AML-193 (cell line): ENCODE measurements at places on chromosomes 4 and X.

- no peak for DNase-seq
These were observed 1.2 kb downstream of the PPARGC1A start for GRCh38 chr4:23888421-23889319.

- no peak for DNase-seq
These were observed 71.5 kb downstream of the IRF2 start for GRCh38 chr4:184402740-184403383.

DNA sequence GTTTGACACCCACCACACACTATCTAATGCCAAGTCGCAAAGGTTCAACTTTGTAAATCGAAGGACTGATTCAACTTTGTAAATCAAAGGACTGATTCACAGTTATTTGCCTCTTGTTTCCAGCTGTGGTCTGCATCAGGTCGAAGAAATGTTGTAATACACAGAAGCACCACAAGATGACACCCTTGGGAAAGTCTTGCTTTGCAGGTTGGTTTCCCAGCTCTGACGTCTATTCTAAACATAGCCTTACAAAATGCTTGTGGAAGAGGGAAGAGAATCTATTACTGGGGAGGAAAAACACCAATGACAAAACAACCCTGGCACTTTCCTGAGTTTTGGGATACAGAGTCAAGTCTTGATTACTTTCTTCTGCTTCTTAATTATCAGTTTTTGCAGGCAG is 35.3 kb downstream of the SUPT20HL1 start:
- peak; percentile 46 for DNase-seq

DNA sequence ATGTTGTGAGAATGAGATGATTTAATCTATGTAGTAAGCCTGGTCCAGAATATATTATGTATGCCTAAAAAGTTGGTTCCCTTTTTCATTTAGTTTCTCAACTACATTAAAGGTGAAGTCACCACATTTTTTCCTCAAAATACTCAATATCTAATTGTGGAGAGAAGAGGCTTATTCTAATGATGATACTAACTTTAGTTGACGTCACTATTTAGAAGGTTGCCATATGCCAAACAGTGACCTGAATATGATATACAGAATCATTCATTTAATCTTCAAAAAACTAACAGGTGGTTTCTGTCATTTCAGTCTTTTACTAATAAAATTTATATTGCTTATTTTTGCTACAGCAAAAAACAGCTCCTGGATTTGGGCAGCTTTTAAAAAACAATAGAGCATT is 480.7 kb upstream of the NWD2 start:
- no peak for DNase-seq

DNA sequence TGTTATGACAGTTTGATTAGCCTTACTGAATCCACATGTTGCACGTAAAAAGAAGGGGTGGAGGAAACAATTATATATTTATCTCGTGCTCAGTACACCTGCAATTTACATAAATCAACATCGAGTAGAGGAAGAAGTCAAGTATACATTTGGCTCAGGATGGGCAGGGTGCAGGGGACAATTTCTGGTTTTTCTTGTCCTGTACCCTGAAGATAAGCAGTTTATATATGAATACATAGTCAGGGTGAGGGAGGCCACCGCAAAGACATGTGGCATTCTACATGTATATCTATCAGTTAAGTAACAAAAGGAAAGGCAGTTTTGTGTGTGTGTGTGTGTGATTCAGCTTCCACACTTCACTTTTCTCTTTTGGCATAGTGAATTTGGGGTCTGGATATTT is 11.1 kb upstream of the EREG start:
- no peak for DNase-seq

- no peak for DNase-seq
These were observed 21.9 kb downstream of the FHIP1A start for GRCh38 chr4:151430740-151431457.

DNA sequence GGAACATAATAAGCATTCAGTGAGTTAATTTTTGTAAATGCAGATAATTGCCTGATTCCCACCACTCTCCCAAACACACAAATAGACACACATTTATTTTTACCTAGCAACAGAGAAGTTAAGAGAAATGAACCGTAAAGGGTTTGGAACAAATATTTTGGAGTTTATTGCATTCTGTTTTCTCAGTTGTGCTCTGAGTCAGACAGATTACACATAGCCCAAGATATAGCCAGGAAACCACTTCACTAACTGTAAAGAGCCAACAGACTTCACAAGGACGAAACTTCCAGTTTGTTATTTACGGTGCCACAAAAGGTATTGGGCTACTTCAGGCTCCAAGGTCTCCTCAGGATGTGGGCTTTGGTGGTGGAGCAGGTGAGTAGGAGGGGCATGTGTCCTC is 217.0 kb downstream of the BMPR1B start:
- no peak for DNase-seq

DNA sequence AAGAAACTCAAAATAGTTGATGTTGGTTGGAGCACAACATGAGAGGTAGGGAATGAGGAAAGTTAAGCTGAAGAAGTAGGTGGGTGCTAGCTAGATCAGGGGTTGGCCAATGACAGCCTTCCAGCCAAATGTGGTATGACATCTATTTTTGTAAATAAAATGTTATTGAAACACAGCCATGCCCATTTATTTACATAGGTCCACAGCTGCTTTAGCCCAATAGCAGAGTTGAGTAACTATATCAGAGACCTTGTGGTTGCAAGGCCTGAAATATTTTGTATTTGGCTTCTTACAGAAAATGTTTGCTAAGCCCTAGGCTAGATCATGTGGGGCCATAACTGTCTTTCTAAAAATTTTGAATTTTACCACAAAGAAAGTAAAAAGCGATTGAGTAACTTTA is 234.9 kb upstream of the CTSO start:
- DNase-seq: no peak

DNA sequence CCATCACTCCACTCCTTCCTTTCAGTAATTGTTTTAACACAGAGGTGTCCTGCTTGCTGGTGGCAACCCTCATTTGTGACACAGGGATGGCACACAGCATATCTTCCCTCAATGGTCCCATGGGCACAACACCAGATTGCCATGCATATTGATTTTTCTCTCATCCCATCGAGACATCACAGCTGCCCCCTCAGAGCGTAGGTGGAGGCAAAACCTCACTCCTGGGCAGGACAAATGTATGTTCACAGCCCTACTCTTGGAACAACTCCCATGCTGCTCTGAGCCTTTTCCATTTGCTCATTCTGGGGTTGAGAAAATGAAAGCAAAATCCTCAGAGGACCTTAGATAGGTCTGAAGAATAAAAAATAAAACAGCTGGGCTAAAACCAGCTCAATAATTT is 172.2 kb downstream of the GABRB1 start:
- no peak for DNase-seq

- DNase-seq: no peak
These were observed 90.6 kb downstream of the MID1IP1 start for GRCh38 chrX:38891641-38892413.

- DNase-seq: no peak
These were observed 28.3 kb upstream of the PGRMC2 start for GRCh38 chr4:128315756-128316520.

GRCh38 chr4:25184056-25184455 is 23.8 kb upstream of the SEPSECS start:
- no peak for DNase-seq

GRCh38 chr4:27928761-27929540 is 1068.3 kb downstream of the STIM2 start:
- DNase-seq: no peak

DNA sequence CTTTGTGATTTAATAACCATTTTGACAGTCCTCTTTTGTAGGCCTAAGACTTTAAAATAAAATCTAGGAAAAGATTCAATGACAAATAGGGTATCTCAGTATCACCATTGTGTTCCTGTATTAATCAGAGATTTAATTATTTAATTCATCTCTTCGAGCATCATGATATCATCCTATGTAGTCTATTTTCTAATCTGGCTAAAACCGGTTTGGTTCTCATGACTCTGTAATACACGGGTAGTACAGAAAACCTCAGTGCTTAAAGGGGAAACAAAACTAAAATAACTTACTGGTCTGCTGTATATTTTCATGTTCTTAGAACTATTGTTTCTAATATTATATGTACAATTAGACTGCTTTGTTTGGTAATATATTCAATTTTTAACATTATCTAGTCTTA is 23.7 kb upstream of the FBXW7 start:
- no peak for DNase-seq

DNA sequence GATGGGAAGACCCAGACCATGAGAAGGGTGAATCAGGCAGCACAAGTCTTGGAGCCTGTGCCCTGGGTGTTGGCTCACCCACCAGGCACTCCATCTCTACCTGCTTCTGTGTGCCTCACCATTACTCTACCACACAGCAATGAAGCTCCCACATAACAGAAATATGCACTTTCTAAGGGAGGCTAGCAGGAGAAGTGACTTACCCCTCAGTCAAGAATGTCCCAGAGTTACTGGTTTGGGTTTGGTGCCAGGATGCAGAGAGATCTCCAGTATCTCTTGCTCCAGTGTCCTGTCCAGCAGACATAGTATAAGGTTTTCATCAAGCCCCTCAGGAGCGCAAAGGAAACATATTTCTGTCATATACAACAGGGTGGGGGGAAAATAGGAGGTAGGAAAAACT is 11.3 kb upstream of the RAB40A start:
- no peak for DNase-seq

DNA sequence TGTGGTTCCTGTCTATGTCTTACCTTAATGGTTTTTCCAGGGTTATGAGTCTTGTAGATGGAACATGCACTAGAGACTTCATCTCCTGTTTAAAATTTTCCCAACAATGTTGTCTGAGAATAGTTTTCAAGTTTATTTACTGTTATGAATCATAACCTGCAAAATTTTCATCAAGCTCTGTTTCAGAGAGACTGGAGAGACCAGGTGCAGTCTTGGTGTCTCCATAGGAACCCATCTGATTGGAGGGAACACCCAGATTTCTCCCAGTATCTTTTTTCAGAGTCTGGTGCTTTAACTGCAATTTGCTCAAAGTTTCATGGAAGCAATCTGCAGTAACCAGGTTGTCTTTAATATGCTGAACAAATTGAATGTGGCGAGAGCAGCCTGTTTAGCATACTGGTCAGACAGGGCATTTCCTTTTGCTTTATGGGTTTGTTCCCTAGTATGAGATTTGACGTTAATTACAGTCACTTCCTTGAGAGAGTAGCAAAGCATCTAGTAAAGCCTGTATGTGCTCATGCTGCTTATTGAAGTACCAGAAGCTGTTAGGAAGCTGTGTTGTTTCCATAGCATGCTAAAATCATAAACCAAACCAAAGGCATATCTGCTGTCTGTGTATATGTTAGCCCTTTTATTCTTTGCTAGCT is 18.8 kb upstream of the VSIG1 start:
- DNase-seq: no peak
